ENCODE measurements at places on chromosomes 2 and 18. TPM values are rescaled to one million over a fixed set of nuclear protein-coding genes. Genes with fewer than 3 reads are reported as not detected.

DNA sequence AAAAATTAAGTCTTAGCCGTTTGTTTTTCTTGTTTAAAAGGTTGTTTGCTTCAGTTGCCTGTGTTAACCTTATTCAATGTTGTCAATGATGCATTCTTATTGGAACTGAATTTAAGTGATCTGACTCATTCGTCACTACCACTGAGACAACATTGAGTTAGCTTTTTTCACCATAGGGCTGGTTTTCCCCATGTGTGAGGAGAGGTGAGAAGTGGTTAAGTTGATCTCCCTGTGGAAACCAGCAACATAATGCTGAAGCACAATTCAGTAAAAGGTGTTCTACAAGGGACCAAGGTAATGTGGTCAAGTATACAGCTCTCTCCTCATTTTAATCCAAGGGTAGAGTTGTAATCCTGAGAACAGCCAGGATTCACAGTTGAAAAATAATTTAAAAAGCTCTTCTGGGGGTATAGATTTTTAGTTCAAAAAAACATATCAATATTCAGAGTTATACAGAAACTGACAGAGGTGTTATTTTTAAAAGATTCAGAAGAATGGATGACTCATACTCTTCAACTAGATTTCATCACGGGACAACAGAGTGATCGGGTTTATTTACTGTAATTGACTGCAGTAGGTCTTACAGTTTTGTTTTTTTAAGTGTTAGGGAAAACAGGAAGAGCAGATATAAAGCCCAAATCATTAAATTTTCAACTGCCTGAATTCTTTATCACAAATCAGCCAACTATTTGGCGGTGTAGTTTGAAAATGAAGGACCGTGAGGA, 12.6 kb downstream of the NOP58 start:
- peak; percentile 58 for DNase-seq

GRCh38 chr2:180289627-180290026, 282.5 kb upstream of the CWC22 start:
- DNase-seq = peak; percentile 70

DNA sequence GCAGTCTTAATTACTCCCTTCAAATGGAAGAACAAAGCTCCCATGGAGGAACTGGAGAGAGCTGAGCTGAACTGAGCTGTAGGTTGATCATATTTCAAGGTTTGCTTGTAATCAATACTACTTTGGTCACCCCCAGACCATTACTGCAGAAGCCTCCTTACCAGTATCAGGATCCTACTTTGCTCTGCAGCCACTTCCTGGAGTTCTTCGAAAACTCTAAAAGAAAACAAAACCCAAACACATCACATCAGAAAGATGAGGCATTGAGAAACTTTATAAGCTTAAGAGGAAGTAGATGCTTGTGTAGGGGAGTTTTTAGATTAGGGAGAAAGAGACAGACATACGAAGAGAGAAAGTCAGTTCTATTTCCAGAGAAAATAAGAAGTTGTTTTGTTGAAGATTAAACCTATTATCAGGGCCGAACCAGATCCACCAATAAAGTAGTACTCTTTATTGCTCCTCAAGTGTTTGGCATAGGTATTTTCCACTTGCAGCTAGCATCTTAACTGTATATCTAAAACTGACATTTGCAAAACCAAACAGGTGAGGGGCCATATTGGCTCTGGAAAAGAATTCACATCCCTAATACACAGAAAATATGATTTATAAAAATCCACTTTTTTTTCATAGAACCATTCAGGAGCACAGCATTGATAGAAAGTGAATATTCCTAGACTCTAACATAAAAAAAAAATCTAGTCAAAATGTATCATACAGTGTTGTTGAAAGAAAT, 166.9 kb upstream of the KLF7 start:
- no peak for DNase-seq

DNA sequence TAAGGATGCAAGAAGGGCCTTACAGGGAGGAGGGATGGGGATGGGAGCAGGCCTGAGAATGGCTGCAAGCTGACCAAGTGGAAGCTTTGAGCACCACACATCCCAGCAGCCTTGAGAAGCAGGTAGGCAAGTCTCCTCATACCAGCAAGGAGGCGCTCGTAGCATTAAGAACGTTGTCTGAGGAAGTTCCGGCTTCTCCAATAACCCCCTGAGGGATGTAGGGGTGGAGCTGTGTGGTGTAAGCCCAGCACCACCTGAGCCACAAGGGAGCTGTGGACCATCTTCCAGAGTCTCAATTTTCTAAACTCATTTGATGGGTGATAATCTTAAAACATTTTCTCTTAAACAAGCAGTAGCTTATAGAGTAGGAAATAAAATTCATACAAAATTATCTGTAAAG, 50.6 kb downstream of the ST3GAL5 start:
- no peak for DNase-seq

DNA sequence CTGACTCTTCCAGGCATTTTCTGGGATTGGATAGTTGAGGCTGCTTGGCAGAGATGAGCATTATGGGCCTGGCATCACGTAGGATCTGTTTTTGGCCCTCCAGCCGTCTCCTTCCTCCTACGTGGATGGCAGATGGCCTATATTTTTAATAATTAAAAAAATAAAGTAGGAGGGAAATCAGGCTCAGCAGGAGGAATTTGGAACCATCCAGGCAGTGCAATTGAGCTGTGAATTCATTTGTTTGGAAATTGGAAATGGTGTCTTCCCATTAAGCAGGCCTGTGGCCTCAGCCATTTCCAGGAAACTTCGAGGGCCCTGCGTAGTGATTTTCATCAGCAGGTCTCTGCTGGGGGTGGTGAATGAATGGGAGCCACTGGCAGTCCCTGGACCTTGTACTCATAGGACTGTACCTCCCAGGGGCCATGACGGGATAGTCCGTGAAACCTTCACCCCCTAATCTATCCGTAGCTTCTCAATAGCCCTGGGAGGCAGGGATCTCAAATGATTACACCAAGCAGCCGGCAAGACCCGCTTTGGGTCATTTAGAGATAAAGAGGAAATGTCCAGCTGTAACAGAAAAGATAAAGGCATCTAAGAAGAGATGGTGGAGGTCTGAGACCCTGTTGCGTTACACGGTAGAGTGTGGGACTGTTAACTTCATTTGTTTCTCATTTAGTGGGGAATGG, 73.1 kb upstream of the TNP1 start:
- DNase-seq = no peak

DNA sequence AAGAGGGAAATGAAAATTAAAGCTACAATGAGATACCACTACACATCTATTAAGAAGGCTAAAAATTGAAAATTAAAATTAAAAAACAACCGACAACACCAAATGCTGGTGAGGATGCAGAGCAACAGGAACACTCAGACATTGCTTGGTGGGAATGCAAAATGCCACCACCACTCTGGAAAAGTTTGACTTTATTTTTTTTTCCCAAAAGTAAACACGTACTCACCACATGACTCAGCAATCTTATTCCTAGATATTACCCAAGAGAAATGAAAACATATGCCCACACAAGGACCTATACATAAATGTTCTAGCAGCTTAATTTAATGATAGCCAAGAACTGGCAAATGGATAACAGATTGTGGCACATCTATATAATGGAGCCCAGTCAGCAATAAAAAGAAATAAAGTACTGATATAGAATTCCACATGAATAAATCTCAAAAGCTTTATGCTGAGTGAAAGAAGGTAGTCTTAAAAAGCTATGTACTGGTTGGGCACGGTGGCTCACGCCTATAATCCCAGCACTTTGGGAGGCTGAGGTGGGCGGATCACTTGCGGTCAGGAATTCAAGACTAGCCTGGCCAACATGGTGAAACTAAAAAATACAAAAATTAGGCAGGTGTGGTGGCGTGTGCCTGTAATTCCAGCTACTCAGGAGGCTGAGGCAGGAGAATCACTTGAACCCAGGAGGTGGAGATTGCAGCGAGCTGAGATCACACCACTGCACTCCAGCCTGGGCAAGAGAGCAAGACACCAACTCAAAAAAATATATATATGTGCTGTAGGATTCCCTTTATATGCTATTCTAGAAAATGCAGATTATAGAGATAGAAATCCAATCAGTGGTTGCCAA, 4.2 kb upstream of the PROC start:
- DNase-seq = peak; percentile 81

DNA sequence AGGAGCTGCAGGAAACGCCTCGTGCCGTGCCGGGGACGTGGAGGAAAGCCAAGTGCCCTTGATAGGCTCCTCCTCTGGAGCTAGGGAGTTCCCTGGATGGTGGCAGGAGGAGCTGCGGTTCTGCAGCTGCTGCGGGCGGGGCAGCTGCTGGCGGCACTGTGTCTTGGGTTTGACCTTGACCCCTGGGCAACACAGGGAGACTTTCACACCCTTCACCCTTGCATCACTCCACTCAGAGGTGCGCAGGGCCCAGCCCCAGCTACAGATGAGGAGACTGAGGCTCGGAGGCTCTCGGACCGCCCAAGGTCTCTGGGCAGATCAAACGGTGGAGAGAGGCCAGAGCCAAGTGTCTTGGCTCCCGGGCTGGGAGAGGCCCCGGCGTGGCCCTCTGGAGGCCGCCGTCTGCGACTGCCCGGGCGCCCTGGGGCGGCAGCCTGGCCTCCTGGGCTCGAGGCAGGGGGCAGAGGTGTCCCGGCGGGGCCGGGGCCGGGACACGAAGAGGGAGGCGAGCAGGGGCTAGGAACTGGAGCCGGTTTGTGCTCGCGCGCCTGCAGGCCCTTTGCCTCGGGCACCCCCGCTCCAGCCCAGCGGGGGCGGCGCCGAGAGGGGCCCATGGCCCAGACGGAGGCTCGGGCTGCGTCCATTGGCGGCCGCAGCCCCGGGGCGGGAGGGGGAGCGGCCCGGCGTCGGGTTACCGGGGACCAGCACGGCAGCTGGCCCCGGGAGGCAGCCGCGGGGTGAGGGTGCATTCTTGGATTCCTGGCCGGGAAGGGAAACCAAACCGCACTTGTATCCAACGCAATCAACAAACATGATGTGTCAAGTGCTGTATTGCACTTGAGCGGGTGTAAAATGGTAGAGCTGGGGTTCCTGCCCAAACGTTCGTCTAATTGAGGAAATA, 129.6 kb upstream of the SLC1A4 start:
- peak; percentile 86 for DNase-seq

DNA sequence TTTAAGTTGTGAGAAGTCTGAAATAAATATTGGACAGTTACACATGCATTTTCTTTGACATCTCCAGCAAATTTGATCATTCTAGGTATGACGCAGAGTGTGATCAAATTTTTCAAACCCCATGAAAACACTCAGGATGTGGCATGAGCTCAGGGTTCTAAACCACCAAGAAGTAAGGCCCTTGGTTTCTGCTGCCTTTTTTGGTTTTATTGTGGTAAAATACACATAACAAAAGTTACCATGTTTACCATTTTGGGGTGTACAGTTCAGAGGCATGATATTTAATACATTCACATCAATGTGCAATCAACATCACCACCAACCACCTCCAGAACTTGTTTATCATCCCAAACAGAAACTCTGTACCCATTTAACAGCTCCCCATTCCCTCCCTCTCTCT, 64.3 kb upstream of the TTN start:
- no peak for DNase-seq

DNA sequence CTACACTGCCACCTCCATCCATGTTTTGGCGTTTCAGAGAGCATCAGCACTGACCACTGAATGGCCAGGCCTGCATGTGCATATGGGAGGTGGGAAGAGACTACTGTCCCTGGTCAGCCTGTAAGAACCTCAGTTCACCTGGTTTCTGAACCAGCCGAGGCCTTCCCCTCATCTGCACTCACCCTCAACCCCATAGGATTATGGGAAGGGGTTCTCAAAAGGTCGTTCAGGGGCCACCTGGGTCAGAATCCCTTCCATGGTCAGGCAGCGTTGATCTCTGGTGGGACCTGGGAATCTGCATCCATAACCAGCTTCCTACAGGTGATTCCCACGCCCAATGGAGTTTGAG, 36.7 kb downstream of the TET3 start:
- DNase-seq = no peak

- DNase-seq = no peak
These were observed 49.8 kb downstream of the USP34 start for GRCh38 chr2:61420991-61421544.

- DNase-seq = no peak
These were observed 177.9 kb upstream of the ARL4C start for GRCh38 chr2:234674781-234675201.

Gene TTR
- not detected for total RNA-seq

Gene RGPD3
- total RNA-seq = 0.04 TPM

Data from PC-3 (cell line).